Purkinje cell (primary cell): ENCODE measurements at places on chromosomes 3 and 15. TPM values are rescaled to one million over a fixed set of nuclear protein-coding genes. Genes with fewer than 3 reads are reported as not detected.

The CPN2 gene
- not detected in 2 replicates for polyA plus RNA-seq

The POLQ gene
- polyA plus RNA-seq: 0.07 and 0.66 TPM in 2 replicates

The CPEB1 gene
- polyA plus RNA-seq: 49.0 and 55.0 TPM in 2 replicates

The P3H2 gene
- 0.29 and 2.3 TPM in 2 replicates for polyA plus RNA-seq

The SELENOS gene
- polyA plus RNA-seq: 73.4 and 96.8 TPM in 2 replicates

The SMCO1 gene
- polyA plus RNA-seq: 1.5 TPM in 1 of 2 replicates, not detected in the other

The PRR23A gene
- not detected in 2 replicates for polyA plus RNA-seq

The CHRM5 gene
- not detected in 2 replicates for polyA plus RNA-seq

The TRAT1 gene
- polyA plus RNA-seq: not detected in 2 replicates

The GOLGA6D gene
- polyA plus RNA-seq: not detected in 2 replicates

The SNX4 gene
- polyA plus RNA-seq: 42.3 and 59.7 TPM in 2 replicates

The EIF4E3 gene
- polyA plus RNA-seq: 9.9 and 14.5 TPM in 2 replicates

The TRH gene
- polyA plus RNA-seq: 0.40 TPM in 1 of 2 replicates, not detected in the other

The TLNRD1 gene
- polyA plus RNA-seq: 13.9 and 16.2 TPM in 2 replicates

The ZSCAN29 gene
- 2.5 and 2.6 TPM in 2 replicates for polyA plus RNA-seq

The CCR8 gene
- not detected in 2 replicates for polyA plus RNA-seq

The NEDD4 gene
- 0.21 TPM in 1 of 2 replicates, not detected in the other for polyA plus RNA-seq

The NTRK3 gene
- 20.6 and 23.4 TPM in 2 replicates for polyA plus RNA-seq

The REC114 gene
- polyA plus RNA-seq: not detected in 2 replicates

The ZNF860 gene
- not detected in 2 replicates for polyA plus RNA-seq

The SLC30A4 gene
- polyA plus RNA-seq: 6.3 and 7.5 TPM in 2 replicates

The SHQ1 gene
- 6.6 and 20.3 TPM in 2 replicates for polyA plus RNA-seq

The KIF15 gene
- polyA plus RNA-seq: 0.28 and 1.9 TPM in 2 replicates

The GCNT3 gene
- polyA plus RNA-seq: not detected in 2 replicates

The SEMA5B gene
- polyA plus RNA-seq: 0.42 and 2.9 TPM in 2 replicates

The BCL6 gene
- 13.4 and 13.7 TPM in 2 replicates for polyA plus RNA-seq

The GOLGA8S gene
- polyA plus RNA-seq: 0.19 and 0.53 TPM in 2 replicates

The GALK2 gene
- polyA plus RNA-seq: 39.2 and 49.0 TPM in 2 replicates
